Hematopoietic multipotent progenitor cell treated with erythropoietin and hydrocortisone succinate and interleukin-3 and kit ligand, for 4 days (in vitro differentiated cells): ENCODE measurements at places on chromosomes 1 and 21.

- no peak for DNase-seq
Observed at GRCh38 chr1:235689356-235689755, 39.8 kb upstream of the GNG4 start.

GRCh38 chr21:28971171-28971570, 21.5 kb downstream of the LTN1 start:
- DNase-seq: no peak

GRCh38 chr1:163747261-163747660, 425.5 kb downstream of the NUF2 start:
- DNase-seq: no peak

DNA sequence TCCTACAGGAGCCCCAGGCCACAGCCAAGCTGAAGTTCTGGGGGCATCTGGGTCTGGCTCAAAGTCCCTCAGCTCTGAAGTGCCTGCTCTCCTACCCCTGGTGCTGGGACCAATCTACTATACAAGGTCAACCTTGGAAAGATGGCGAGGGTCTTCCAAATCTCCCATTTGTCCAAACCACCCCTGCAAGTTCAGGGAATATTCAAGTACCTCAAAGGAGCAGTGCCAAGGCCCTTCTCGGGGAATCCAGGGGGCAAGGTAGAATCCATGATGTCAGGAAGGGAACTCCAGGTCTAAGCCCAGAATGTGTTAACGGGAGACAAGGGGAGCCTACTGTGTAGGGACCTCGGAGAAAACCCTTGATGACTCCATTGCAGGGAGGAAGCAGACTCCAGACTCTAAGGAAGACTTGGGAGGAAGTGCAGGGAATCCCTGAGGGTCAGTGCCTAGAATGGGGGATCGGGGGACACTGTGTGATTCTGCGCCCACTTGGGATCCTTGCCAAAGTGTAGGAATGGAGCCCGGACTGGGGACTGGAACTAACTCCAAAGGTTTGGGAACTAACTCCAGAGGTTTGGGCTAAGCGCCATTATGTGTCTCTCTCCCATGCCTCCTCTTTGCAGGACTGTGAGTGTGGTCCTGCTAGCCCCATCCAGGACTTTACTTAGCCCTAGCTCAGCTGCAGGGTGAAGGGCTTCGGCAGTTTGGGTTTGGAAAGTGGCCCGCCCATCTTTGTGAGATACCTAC, 8.7 kb downstream of the TAL1 start:
- DNase-seq: no peak

DNA sequence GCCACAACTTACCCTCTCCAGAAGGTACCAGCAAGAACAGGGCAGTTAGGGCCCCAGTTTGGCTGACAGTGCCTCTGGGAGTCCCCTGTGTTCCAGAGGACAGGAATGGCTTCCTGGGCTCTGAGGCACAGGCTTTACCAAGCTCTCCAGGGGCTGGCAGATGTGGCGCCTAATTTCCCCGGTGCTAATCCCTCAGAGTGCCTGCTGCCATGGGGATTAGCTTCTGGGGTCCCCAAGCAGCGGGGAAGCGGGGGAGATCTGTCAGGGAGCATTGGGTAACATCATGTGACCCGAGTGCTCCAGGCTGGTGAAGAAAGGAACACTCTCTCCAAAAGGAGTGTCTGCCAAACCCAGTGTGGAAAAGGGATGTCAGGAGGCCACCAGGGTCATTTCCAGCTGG, at the start of gene LACTBL1:
Gene LACTBL1, minus strand, starts transcription at position 107 of the 400 bp plus-strand sequence. CDS start 550 bp downstream, outside the sequence.
- no peak for DNase-seq

DNA sequence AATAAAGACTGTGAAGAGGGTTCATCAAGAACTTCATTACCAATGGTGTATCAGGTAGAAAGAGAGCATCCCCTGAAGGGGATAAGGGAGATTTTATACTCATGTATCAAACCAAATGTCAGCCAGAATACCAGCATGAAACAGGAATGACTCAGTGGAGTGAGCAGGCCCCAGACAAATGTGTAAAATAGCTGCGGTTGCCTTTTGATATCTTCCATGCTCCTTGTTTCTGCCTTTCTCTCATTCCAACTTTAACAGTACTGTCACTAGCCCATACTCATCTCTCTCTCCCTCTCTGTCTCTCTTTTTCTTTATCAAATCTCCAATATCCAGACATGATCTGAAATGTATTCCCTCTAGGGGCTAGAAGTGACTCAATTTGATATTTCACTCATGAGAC, 47.8 kb downstream of the GPR88 start:
- no peak for DNase-seq
